Activated CD8-positive, alpha-beta memory T cell treated with anti-CD3 and anti-CD28 coated beads for 48 hours (primary cell): ENCODE measurements at places on chromosomes 7 and 10.

DNA sequence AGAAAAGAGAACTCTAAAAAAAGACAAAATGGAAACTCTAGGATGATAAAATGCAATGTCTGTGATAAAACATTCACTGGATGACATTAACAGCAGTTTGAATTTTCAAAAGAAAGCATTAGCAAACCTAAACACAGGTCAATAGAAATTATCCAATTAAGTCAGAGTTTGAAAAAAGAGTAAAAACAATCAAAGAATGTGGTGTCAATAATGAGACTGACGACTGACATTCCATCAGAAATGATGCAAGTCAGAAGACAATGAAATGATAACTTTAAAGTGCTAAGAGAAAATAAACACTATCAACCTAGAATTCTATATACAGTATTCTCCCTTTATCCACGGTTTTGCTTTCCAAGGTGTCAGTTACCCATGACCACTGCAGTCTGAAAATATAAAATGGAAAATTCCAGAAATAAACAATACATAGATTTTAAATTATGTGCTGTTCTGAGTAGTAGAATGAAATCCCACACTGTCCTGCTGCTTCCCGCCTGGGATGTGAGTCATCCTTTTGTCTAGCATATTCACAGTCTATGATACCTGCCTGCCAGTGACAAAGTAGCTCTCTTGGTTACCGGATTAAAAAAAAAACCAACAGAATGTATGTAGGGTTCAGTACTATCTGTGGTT, 38.3 kb upstream of the SFMBT2 start:
- DNase-seq: no peak

- no peak for DNase-seq
Measured at GRCh38 chr10:48813825-48814224, 125.8 kb downstream of the LRRC18 start.

- no peak for DNase-seq
Measured at GRCh38 chr10:46025406-46025805, 5.0 kb downstream of the NCOA4 start.

GRCh38 chr10:62112300-62112699, 156.3 kb downstream of the RTKN2 start:
- no peak for DNase-seq

- no peak for DNase-seq
Measured at GRCh38 chr7:83015916-83016315, 146.8 kb downstream of the PCLO start.

GRCh38 chr10:17674566-17674965, 30.6 kb downstream of the STAM start:
- DNase-seq: no peak
